ENCODE measurements at places on chromosomes 7 and 10.

GRCh38 chr7:111690364-111691111 lies 128.2 kb upstream of the IMMP2L start:
- no peak for DNase-seq

- no peak for DNase-seq
Observed at GRCh38 chr7:151119055-151119415, 32.8 kb downstream of the AGAP3 start.

- no peak for DNase-seq
Observed at GRCh38 chr10:75682649-75683557, 251.5 kb downstream of the LRMDA start.

GRCh38 chr7:85719981-85720953 lies 533.4 kb upstream of the SEMA3D start:
- DNase-seq = no peak

DNA sequence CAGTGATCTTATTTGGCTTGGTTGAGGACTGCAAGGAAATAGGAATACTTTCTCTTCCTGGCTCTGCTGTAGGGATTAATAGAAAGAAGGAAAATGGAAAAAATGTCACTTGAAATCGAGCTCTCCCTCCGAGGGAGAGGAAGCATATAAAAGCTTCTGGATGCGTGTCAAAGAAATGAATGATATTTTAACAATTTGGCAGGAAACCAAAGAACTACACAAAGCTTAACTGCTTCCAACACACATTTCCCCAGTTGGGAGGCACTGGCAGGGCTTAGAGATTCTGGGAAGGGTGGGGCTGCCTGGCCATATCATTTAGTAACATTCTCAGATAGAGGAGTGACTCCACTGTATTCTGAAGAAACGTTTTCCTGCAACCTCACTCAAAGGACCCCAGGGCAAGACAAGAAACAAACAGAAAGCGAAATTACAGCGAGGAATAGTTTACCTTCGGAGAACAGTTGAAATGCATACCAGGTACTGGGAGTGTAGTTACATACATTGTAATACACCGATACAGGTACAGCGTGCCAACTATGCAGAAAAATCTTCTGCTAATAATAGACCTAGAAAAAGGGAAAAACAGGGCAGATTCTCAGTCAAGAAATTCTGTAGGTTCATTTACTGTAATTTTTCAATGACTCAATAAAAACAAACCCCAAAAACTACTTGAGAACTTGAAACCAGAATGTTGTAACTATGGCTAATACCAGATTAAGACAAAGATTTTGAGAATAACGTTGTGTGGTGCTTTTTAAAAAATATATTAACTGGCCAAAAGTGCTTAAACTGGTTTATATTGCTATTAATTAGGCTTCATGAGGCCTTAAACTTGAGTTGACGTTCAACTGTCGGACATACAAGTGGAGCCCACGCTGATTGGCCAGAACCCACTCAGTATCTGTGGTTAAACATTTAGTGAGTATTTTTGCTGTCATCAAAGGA lies 75.7 kb upstream of the ASAH2 start:
- DNase-seq = no peak

- no peak for DNase-seq
Observed at GRCh38 chr10:89649051-89649450, 4.0 kb upstream of the PANK1 start.

GRCh38 chr7:116877443-116878217 lies 15.2 kb downstream of the CAPZA2 start:
- DNase-seq = no peak

GRCh38 chr7:1995426-1995825 lies 237.3 kb downstream of the MAD1L1 start:
- no peak for DNase-seq

- DNase-seq = no peak
Observed at GRCh38 chr7:41889472-41889871, 186.6 kb upstream of the INHBA start.

DNA sequence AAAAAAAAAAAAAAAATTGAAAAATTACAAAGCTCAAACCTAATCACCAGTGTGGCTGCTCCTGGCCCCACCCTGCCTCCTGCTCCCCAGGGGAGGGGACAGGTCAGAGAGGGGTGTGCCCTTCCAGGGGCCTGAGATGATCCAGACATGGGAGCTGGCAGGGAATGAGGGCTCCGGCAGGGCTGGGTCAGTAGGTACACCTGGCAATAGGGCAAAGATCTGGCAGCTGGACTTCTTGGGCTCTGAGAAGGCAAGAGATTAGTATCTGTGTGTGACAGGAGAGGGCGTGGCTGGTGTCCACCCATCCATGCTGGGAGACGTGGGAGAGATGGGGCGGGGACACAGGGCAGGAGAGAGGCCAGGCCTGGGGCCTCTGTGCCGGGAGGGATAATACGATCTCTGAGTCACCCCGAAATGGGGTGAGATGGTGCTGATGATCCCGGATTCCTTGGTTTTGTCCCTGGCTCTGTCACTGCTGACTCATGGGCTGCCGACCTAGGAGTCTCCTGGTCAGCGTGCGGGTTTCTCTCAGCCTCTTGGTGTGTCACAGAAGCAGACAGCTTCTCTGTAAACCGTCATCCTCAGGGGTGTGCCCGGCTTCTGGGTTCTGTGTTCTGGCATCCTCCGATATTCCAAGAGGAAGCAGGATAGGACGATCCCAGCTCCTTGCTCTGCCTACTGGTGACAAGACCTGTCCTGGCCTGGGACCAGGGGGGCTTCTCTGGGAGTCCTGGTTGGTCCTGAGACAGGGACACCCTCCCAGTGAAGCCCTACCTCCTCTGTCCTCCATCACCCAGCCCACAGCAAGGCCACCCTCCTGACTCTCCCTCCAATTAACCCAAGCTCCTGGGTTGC lies 8.2 kb upstream of the CLDN4 start:
- DNase-seq = no peak

GRCh38 chr7:150313870-150314269 lies 9.3 kb upstream of the LRRC61 start:
- DNase-seq = no peak

GRCh38 chr7:158992759-158993158 lies 136.4 kb downstream of the DYNC2I1 start:
- no peak for DNase-seq

DNA sequence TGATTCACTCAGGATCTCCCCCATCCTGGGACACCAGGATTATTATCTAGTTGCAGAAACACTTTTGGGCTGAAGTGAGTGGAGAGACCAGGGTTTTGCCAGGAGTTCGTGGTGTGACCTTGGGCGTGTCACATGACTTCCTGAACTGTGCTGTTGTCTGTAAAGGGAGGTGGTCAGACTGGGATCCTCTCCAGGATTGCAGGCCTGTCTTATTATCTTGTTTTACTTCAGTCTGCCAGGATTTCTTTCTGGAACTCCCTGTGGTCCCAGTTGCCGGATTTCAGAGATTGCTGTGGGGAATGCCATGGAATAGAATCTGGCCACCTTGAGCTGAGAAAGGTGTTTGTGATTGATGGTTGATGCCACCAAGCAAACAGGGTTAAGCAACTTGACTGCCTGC lies 35.8 kb downstream of the CRCP start:
- no peak for DNase-seq

DNA sequence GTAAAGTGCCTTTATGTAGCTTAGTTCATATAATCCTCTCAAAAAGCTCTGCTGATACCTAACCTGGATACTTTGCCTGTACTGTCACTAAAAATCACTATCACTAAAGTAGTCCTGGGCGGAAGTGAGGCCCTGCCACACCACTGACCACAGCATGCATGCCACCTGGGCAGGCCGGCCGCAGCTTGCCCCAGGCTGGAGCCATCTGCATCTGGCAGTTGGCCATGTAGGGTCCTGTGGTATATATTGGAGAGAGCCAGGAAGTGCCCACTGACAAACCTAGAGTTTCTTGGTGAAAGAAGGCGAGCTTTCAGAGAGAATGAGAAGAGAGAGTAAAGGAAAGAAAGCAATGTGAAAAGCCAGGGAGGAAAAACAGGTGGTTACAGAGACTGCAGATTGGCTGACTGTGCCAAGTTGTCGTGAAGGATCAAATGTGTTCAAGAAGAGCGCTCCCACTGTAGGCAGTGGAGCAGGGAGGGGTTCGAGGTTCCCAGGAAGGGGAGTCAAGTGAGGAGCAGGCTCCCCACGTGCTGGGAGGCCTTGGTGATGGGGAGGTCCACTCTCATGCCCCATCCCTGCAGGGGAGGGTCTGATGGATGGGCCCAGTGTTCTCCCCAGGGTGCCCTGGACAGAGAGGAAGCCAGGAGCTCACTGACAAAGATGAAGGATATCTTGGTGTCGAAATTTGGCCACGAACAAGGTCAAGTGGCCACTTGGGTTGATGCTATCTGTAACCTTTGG lies 13.6 kb downstream of the LOXL4 start:
- DNase-seq = no peak

DNA sequence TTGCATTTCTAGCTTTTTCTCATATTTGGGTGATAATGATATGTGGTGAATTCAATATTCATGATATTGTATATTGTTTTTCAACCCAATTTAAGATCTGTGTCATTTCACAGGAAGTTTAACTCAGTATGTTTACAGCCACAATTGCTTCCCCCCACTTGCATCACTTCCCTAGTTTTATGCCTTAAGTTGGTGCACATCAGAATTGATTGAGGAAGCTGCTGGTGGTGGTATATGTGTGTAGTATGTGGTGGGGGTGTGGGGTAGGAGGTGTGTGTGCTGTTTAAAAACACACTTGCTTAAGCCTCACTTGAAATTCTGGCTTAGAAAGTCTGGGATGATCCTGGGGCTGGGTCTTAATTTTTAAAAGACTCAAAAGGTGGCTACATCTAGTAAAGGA lies 245.1 kb upstream of the AOAH start:
- DNase-seq = no peak

- DNase-seq = no peak
Observed at GRCh38 chr7:71409550-71410157, 277.7 kb downstream of the GALNT17 start.

- DNase-seq = no peak
Observed at GRCh38 chr10:49361735-49362568, 33.9 kb downstream of the DRGX start.

GRCh38 chr10:125549653-125550052 lies 133.3 kb downstream of the TEX36 start:
- DNase-seq = no peak

DNA sequence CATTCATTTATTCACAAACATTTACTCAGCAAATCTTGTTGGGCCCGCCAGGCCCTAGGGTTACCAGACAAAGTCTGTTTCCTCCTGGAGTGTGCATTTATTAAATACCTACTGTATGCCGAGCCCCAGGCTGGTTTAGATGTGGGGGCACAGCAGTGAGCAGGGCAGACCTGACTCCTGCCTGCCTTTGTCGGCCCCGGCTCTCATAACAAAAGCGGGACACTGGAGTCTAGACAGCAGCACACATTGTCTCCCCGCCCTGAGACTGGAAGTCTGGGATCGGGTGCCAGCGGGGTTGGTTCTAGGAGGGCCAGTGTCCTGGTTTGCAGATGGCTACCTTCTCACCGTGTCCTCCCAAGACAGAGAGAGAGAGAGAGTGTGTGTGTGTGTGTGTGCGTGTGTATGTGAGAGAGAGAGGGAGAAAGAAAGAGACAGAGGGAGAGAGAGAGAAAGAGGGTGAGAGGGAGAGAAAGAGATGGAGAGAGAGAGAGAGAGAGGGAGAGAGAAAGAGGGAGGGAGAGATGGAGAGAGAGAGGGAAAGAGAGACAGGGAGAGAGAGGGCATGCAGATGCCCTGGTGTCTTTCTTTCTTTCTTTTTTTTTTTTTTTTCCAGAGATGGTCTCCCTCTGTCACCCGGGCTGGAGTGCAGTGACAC lies 25.9 kb downstream of the ELFN1 start:
- no peak for DNase-seq

GRCh38 chr10:124574456-124575070 lies 112.9 kb downstream of the LHPP start:
- no peak for DNase-seq

Measured in GM20000 (cell line).